Right atrium auricular region (tissue), 2 donors: ENCODE measurements at places on chromosomes 5 and 9. TPM values are rescaled to one million over a fixed set of nuclear protein-coding genes. Genes with fewer than 3 reads are reported as not detected.

DNA sequence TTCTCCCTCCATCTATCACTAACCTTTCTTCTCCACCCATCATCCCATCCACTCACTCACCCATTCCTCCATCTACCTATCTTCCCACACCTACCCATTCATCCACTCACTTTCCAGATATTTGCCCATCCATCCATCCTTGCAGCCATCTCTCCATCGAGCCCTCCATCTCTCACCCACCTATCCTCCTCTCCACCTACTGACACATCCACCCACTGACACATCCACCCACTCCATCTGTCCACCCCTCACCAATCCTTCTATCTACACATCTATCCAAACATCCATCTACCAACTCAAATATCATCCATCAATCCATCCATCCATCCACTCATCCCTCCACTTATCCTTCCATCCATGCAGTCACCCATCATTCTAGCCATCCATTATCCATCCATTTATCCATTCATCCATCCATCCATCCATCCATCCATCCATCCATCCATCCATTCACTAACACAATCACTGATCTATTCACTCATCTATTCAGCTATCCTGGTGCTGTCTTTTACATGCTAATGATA, 68.9 kb upstream of the SPTLC1 start:
- no peak for DNase-seq

Gene GPRIN1
- 0.22 TPM for total RNA-seq

- DNase-seq = no peak
Measured at GRCh38 chr5:34022121-34022705, 14.4 kb upstream of the AMACR start.

DNA sequence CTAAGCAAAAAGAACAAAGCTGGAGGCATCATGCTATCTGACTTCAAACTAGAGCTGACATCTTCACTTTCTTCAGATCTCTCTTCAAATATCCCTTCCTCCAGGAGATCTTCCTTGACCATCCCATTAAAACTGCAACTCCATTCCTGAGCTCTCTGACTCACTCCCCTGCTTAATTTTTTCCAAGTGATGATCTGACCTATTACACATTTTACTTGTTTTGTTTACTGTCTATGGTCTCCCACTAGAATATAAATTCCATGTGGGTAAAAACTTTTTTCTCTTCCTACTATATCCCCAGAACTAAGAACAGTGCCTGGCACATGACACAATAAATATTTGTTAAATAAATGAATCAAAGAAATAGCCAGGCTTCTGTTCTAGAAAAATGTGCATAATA, 87.5 kb downstream of the SLIT3 start:
- no peak for DNase-seq

DNA sequence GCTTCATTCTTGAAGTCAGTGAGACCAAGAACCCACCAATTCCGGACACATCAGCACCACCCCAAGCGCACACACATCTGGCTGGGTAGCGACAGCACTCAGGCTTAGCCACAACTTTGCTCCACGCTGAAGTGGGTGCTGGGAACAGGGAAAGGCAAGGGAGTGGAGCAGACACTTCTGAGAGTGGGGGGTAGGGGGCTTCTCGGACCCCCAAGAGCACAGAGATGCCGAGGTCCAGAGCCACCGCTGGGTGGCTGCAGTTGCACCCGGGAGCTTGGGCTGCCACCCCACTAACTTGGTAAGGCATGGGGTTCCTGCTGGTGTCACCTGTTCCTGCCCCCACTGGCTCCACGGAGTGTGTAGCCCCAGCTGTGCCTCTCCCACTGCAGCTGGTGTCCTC, 225.3 kb upstream of the RIOK2 start:
- DNase-seq = no peak

GRCh38 chr5:138930371-138931097, 55.4 kb upstream of the LRRTM2 start:
- DNase-seq = no peak

- no peak for DNase-seq
Measured at GRCh38 chr9:80305136-80305535, 733.4 kb downstream of the TLE4 start.
